GM12878 (cell line): ENCODE measurements at places on chromosomes 13 and 19.

DNA sequence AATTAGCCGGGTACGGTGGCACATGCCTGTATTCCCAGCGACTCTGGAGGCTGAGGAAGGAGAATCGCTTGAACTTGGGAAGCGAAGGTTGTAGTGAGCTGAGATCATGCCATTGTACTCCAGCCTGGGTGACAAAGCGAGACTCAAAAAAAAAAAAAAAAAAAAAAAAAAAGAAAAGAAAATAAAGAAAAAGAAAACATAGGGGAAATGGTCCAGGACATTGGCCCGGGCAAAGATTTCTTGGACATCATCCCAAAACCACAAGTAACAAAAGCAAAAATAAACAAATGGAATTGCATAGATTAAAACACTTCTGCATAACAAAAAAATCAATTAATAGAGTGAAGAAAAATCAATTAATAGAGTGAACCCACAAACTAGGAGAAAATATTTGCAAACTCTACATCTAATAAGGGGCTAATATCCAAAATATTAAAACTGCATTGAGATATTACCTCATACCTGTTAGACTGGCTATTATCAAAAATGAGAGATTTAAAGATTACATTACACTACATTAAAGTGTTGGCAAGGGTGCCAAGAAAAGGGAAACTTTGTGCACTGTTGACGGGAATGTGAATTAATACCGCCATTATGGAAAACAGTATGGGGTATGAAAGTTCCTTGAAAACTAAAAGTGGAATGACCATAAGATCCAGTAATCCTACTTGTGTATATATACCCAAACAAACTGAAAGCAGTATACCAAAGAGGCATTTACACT lies 18.5 kb upstream of the ABCC4 start:
- DNase-seq = no peak

DNA sequence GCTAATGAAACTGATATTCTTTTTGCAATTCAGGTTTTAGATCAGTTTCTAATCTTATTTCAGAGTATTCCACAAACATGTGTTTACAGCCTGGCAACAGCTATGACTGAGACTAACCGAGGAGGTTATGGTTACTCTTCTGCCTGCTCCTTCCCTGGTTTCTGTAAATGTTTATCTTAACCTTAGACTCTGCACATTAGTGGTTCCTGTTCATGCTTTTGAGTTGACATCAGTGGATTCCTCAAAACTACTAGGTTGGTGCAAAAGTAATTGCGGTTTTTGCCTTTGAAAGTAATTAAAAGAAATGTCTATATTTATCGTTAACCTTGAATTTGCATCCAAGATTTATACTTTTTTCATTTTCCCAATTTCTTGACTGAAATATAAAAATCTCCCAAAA lies 237.0 kb upstream of the TSHZ3 start:
- DNase-seq = no peak

GRCh38 chr13:35704331-35704730 lies 227.8 kb upstream of the MAB21L1 start:
- DNase-seq = no peak

GRCh38 chr13:64397701-64398100 lies 2832.4 kb downstream of the PCDH9 start:
- no peak for DNase-seq

DNA sequence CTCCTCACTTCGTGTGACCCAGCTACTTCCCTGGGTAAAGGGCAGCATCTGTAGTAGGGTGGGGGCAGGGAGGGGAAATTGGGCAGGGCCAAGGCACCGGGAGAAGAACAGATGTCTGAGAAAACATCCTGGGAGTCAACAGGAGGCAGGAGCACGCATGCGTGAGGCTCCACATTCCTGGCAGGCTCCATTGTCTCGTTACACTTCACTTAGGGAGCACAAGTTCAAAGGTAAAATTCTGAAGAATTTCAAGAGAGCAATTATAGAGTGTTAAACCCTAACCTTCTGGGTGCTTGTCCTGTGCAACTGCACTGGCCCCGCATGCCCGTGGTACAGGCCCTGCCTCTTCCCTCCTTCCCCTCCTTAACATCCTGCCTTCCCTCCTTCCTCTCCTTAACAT lies 79.6 kb upstream of the POMP start:
- DNase-seq = no peak

DNA sequence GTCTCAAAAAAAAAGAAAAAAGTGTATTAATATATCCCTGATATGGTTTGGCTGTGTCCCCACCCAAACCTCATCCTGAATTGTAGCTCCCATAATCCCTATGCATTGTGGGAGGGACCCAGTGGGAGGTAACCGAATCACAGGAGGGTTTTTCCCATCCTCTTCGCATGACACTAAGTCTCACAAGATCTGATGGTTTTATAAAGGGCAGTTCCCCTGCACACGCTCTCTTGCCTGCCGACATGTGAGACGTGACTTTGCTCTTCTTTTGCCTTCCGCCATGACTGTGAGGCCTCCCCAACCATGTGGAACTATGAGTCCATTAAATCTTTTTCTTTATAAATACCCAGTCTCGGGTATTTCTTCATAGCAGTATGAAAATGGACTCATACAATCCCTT lies 17.7 kb downstream of the STK24 start:
- DNase-seq = no peak

DNA sequence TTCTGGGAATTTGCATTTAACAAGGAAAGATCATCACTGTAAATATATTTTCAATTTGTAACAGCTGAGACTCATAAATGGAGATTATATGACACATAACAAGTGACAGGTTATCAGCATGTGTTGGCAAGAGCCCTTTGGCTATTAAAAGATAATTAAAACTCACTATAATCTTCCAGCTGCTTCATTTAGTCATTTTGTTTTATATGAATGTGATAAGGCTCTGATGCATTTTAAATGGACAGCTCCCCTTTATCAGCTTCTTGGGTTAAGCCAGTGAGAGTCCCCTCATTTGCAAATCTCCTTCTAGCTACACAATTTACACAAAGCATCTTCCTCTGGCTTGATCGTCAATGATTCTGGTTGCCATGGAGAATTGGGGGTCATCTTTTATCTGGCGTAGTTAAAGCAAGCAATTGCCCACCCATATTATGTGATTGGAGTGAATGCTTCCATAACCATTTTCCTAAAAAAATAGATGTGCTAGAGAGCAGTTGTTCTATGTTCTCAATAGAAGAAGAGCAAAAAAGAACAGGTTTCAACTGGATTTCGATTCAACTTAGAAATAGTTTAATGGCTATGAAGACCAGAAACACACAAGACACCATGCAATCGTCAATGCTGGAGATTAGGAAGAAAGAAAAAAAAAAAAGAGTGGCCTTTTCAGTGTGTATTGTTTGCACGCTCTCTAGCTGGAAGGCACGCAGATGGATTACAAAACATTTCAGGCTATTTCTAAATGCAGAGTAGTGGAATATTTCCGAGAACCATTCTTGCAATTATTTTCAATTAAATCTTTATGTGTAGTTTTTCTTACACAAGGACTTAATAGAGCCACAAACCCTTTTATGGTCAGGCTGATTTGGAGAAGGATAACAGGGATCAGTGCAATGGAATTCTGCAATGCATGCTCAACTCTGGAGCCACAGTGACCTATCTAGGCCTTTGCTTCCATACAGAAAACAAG lies 27.4 kb downstream of the STARD13 start:
- DNase-seq = no peak

GRCh38 chr13:53920916-53921315 lies 892.3 kb downstream of the OLFM4 start:
- DNase-seq = no peak

DNA sequence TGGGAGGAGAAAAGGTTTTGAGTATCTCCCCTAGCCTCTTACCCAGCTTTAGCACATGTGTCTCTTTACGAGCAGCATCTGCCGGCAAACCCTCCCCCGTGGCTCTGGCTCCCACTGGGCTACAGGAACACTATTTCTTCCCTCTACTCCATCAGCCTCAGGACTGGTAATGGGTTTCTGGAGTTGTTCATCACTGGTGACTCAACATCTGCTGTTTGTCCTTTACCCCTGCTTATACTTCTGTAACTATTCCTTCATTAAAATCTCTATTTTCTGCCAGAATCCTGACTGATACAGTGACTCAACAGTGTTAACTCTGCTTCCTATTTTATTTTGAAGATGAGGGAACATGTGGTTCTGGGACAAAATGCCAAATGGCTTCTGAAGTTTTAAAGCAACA lies 437.3 kb upstream of the HTR2A start:
- no peak for DNase-seq

DNA sequence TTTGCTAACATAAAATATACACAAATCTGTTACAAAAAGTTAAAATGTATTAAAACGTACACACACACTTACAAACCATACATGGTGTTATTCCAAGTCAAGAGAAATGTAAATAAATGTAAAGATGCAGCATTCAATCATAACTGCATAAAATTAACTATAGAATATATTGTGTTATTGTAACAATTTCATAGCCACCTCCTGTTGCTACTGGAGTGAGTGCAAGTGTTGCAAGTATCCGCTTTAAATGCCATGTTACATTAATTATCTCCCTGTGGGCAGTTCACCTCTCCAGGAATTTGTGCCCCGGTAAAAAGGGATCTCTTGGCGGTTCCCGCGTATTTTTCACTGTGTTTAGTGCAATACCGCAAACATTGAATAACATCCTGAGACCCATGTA lies 3.5 kb upstream of the INSR start:
- DNase-seq = no peak

DNA sequence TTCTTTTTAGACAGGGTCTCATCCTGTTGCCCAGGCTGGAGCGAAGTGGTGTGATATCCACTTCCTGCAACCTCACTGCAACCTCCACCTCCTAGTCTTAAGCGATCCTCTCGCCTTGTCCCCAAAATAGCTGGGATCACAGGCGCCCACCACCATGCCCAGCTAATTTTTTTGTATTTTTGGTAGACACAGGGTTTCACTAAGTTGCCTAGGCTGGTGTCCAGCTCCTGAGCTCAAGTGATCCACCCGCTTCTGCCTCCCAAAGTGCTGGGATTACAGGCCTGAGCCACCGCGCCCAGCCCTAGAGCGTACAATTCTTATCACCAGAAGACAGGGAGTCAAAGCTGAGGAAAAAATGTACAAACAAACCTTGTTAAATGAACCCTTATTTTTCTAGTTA lies 4.5 kb upstream of the ELOF1 start:
- no peak for DNase-seq

- DNase-seq = no peak
Measured at GRCh38 chr19:35843676-35844481, 8.4 kb downstream of the NPHS1 start.

- no peak for DNase-seq
Measured at GRCh38 chr19:58352760-58353671, at the start of gene A1BG. Gene A1BG, minus strand, starts transcription at chr19:58353492. Its CDS starts 55 bp downstream, at chr19:58353437.

- no peak for DNase-seq
Measured at GRCh38 chr19:1090731-1091543, 4.2 kb downstream of the POLR2E start.

GRCh38 chr13:49893591-49893990 lies 42.5 kb downstream of the SPRYD7 start:
- no peak for DNase-seq

- DNase-seq = no peak
Measured at GRCh38 chr13:35347679-35348205, 128.7 kb downstream of the MAB21L1 start.

- no peak for DNase-seq
Measured at GRCh38 chr19:40517248-40517647, 50.4 kb downstream of the SPTBN4 start.

DNA sequence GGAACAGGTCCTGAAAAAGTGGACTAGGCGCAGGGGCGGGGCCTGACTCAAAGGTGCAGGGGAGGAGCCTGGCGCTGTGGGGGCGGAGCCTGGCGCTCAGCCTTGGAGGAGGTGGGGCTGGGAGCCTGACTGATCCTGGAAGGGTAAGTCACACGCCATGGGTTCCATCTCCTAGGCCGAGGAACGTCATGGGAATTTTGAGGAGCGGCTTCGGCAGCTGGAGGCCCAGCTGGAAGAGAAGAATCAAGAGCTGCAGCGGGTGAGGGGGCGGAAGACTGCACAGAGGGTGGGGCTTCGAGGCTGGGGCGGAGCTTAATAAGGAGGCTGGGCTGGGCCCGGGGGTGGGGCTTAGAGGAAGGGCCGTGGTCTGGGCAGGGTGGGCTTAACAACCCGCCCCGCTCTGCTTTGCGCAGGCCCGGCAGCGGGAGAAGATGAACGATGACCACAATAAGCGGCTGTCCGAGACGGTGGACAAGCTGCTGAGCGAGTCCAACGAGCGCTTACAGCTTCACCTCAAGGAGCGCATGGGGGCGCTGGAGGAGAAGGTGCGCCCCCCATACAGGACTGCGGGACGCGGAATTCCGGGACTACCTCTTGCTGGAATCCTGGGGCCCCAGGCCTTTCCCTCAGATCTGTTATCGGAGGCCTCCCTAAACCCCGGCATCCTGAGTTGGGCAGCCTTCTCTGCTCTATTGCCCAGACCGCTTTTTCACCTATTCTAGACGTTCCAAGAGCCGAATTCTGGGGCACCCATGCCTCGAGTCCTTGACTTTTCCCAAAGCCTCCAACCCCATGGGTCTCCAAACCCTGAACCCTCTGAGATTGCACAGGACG lies 14.5 kb downstream of the PPFIA3 start:
- DNase-seq = no peak

DNA sequence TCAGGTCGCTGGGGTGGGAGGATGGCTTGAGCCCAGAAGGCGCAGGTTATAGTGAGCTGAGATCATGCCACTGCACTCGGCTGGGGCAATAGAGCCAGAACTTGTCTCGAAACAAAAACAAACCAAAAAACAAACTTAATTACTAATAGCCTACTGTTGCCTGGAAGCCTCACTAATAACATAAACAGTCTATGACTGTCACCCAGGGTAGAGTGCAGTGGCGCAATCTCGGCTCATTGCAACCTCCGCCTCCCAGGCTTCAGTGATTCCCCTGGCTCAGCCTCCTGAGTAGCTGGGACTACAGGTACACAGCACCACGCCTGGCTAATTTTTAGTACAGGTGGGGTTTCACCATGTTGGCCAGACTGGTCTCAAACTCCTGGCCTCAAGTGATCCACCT lies 18.0 kb downstream of the CATSPERD start:
- DNase-seq = no peak

- no peak for DNase-seq
Measured at GRCh38 chr13:98648686-98649085, 71.8 kb upstream of the STK24 start.

- DNase-seq = no peak
Measured at GRCh38 chr13:99980824-99981734, 505 bp upstream of the ZIC2 start.

GRCh38 chr13:38902551-38902950 lies 88.1 kb downstream of the STOML3 start:
- no peak for DNase-seq

- DNase-seq = no peak
Measured at GRCh38 chr13:20414546-20415305, 110.9 kb downstream of the CRYL1 start.

DNA sequence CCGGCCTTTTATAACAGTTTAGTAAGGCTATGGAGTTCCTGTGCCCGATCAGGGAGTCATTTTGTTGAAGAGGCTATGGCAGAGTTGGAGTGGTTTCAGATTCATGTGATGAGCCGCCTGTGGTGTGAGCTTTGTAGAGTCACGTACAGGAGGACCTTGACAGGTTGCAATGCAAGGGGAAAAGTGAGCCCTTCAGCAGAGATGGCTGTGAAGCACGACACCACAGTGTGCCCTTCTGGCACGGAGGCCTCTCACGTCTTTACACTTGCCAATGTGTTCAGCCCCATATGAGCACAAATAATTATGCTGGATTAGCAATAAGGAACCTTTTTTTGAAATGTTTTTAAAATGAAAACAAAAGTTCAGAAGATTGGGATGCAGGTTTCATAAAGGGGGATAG lies 499.8 kb downstream of the LIG4 start:
- no peak for DNase-seq
